ENCODE measurements at places on chromosomes 2 and 18.

GRCh38 chr2:37809931-37810570 is 115.0 kb upstream of the RMDN2 start:
- DNase-seq = no peak

DNA sequence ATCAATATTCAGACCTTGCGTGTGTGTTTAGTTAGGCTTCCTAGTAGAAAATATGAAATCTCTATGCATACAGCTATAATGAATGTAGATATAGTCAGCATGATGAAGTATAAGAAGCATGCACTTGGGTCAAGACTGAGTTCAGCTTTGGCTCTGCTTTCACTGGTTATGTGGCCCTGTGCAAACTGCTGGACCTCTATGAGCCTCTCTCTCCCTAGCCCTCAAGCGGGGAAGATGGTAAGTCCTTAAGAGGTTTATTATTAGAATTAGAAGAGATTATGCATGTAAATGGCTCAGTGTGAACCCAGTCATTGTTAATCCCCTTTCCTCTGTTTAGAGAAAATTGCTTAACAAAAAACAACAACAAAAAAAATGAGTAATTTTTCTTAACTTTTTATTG is 178.8 kb upstream of the NXPH2 start:
- DNase-seq = peak; percentile 73

- DNase-seq = no peak
Observed at GRCh38 chr2:52532956-52533355, 1234.6 kb upstream of the CHAC2 start.

DNA sequence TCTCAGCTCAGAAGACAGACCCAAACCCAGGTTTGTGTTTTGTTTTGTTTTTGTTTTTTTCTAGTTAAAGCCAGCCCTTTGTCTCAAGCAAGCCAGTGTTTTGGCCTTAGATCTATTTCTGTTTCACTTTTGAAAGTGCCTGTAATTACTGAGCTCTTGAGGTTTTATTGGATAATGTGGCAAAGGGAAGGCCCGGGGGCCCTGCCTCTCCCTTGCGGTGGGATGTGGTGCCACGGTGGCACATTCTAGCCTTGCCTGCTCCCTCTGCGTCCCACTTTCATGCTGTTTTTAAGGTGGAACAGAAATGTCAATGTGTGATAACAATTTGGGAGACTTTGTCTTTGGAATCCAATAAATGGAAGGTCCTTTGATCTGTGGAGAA is 2.5 kb downstream of the HPCAL1 start:
- no peak for DNase-seq

DNA sequence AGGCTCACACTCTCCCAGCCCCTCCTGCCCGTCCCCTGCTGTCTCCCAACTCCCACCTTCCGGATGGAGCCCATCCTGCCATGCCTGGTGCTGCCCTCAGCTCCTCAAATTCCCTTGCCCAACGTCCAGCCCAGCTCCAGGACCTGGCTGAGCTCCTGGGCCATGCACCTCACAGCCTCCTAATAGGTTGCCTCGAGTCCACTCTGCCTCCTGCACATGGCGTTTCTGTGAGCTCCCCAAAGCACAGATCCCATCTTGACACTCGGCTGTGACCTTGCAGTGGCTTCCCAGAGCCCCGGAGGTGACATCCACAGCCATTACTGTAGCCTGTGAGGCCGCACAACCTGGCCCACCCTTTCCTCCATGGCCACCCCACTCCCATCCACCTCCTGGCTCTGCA is 191.9 kb upstream of the SALL3 start:
- no peak for DNase-seq

DNA sequence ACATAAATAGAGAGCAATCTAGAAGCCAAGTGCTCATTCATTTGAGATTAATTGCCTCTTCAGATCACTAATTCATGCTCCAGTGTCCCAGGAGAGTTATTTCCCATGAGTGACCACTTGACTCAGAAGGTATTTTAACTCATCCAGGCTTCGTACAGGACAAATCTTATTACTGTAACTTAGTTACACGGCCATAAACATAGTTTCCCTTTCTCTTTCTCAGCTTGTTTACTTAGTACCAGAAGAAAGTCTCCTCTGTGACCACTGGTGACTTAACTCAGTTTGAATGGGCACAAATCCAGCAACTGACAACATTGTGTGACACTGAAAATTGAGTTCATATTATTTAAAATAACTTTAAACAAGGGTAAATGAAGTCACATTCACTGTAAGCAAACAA is 25.3 kb downstream of the MMADHC start:
- DNase-seq = no peak

GRCh38 chr2:39497082-39497801 is 60.2 kb upstream of the MAP4K3 start:
- no peak for DNase-seq

DNA sequence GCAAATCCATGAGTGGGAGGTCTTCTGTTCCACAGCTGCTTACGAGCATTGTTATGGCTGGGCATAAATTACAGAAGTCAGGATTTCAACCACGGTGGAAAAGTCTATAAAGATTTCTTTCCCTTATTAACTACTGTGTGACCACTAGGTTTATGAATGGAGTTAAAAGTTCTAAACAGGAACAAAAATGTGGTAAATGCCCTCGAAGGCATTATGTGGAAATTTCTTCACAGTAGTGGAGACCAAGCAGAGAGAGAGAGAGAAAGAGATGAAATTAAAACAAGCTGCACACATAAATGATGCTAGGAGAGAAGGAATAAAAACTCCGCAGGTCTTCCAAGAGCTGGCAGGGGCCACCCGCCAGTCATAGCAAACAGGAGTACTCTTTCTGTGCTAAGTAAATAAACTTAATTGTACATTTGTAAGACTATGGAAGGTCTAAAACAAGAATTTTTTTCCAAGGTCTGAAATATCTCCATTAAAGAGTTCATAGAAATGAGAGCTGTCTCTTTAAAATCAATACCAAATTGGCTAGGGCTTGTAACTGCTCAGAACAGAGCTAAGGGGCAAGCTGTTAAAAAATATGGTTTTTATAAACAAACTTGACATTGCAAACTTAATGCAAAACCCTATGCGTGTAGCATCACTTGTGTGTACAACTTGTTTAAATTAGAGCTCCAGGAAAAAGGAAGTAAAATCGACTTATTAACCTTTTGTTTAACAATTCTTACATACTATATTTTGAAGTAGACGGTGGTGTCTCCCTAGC is 438.2 kb downstream of the MEIS1 start:
- DNase-seq = no peak

DNA sequence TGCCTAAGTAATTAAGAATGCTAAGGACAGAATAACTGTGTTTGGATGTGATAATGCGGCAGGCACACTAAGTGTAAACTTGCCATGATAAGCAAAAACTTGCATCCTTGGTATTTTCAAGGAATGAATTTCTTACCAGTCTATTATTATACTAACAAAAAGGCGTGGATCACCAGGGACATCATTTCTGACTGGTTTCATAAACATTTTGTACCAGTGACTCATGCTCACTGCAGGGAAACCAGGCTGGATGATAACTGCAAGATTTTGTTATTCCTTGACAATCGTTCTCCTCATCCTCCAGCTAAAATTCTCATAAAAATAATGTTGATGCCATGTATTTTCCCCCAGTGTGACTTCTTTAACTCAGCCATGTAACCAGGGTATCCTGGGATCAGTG is 289.5 kb downstream of the CDCA7 start:
- no peak for DNase-seq

- DNase-seq = no peak
Observed at GRCh38 chr18:55404832-55405465, 183.0 kb downstream of the TCF4 start.

- DNase-seq = no peak
Observed at GRCh38 chr18:10234912-10235660, 219.3 kb upstream of the APCDD1 start.

All from WERI-Rb-1 (cell line).